Stimulated activated CD8-positive, alpha-beta memory T cell treated with anti-CD3 and anti-CD28 coated beads, Interleukin-2, amount 100 ng/mL, for 1 hour (primary cell): ENCODE measurements at places on chromosomes 11 and 22.

- DNase-seq: peak; percentile 90
Observed at GRCh38 chr11:31509429-31510345, at the start of the genes ELP4 and IMMP1L. TSS of gene ELP4 (plus strand) at chr11:31509767. CDS start at chr11:31509785, 18 bp downstream. TSS of gene IMMP1L (minus strand) at chr11:31509622. CDS start at chr11:31463276, 46,346 bp downstream.

- no peak for DNase-seq
Observed at GRCh38 chr11:63767267-63767564, 1.4 kb downstream of the ZFTA start.

- no peak for DNase-seq
Observed at GRCh38 chr11:43789700-43790443, 90.8 kb upstream of the ALKBH3 start.

DNA sequence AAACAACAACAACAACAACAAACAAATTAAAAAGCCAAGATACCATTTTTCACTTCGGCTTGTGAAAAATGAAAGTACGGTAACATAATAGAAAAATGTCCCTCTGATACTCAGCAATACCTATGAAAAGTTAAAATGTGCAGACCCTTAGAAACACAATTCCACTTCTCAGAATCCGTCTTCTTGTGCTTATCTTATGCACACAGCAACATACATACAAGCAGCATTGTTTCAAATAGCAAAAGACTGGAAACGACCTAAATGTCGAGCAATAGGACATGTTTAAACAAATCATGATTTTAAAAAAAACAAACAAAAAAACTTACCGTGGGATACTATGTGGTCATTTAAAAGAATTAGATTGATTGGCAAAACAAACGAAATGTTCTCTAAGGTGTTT, 26.5 kb downstream of the RBFOX2 start:
- DNase-seq: no peak

GRCh38 chr22:49162841-49163240, 664.8 kb downstream of the BRD1 start:
- no peak for DNase-seq

- DNase-seq: no peak
Observed at GRCh38 chr11:72606748-72607468, 67.3 kb downstream of the PDE2A start.

DNA sequence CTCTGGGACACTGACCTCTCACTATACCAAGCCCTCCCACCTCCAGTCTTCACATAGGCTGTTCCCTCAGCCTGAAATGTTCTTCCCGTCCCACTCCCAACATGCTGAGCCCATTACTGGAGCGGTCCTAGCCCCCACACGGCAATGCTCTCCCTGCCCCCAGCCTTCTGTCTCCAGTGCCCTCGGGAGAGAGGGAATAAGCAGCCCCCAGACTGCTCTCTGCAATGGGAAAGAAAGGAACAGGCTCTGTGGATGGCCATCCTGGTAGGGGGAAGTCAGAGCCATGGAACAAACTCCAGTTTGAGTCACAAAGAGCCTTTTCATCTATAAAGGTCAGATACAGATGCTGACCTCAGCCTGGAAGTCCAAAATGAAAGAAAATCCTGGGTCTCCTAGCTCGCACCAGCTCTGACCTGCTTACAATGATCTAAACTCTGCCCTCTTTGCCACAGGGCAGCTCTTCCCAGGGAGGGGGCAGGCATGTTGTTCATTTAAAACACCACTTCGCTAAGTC, 62.6 kb downstream of the FLRT1 start:
- DNase-seq: no peak

DNA sequence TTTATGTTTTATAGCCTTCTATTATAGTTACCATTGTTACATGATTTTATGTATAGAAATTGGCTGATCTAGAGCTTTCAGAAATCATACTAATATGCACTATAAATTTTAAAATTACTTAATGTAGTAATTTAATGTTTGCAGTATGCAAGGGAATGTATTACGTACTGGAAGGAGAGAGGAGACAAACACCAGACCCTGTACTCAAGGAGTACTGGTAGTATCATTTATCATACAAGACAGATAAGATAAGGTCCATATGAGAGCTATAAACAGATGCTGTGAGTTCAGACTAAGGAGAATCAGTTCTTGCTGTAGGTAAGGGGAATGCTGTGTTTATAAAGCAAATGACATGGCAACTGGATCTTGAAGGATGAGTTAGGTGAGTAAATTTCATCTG, 765 bp downstream of the BCO2 start:
- no peak for DNase-seq

DNA sequence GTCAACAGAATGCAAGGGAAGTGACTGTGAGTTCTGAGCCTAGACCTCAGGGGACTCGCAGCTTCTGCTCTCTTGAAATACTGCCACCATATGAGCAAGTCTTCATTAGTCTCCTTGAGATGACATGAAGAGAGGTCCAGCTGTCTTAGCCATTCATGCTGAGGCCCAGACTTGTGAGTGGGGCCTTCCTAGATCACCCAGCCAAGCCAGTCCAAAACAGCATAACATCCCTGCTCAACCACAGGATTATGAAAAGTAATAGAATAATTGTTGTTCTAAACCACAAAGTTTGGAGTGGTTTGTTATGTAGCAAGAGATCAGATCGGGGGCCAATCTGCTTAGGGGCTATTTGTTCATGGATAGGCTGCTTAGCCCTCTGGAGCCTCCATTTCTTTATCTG, 54.9 kb upstream of the HTATIP2 start:
- DNase-seq: no peak

- no peak for DNase-seq
Observed at GRCh38 chr11:3121931-3122774, 43.0 kb downstream of the OSBPL5 start.

DNA sequence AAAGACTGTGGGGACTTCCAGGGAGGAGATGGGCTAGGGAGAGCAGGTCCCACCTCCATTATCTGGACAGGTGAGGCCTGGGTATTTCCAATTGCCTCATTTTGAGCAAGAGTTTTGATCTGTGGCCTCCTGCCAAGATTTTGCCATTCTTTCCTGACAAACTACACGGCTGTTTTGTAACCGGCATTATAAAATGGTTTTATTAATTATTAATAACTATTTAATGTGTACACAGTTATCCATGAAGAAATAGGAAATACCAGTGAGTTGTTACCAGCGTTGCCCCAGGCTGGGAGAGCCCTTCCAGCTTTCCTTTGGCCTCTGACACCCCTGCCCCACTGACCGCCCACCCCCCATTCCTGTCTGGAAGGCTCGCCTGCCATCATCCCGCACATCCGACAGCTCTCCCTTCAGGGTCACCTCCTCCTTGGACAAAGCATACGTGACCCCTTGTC, 14.9 kb upstream of the SEC14L3 start:
- no peak for DNase-seq

DNA sequence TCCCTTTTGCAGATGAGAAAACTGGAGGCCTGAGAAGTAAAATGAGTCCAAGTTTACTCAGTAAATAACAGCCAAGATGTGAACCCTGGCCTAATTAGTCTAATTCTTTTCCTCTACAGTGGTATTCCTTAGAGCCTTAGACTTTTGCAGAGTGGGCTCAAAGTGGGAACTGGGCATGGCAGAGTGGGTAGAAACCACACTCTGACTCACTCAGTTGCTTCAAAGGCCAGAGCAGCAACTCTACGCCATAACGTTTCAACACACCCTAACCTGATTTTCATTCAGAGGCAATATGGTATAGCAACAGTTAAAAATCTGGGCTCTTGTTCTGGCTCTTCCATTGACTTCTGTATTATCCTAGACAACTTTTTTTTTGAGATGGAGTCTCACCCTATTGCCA, 2.8 kb downstream of the THRSP start:
- DNase-seq: no peak

GRCh38 chr11:3939211-3939610, 83.7 kb downstream of the STIM1 start:
- DNase-seq: no peak

DNA sequence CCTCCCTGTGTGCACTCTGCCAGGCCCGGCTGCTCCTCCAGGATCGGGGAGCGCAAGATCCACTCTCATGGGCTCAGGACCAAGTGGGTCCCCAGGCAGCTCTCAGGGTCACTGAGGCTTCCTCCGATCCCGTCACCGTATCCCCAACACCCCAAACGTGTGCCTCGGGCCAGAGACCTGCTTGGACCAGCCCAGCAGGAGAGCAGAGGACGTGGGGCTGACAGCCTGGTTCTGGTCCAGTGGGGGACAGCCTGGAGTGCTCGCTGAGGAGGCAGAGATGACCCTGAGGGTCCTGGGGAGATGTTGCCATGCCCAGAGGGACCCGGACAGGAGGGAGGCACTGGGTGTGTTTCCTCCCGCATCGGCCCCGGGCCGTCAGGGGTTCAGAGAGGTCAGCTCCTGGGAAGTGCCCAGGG, 1402.6 kb downstream of the BRD1 start:
- no peak for DNase-seq
